ENCODE measurements at places on chromosomes 11 and 22. TPM values are rescaled to one million over a fixed set of nuclear protein-coding genes. Genes with fewer than 3 reads are reported as not detected.

Gene WT1
- total RNA-seq = 8.5 TPM

Gene FAM111A
- 38.9 TPM for total RNA-seq

Gene C11orf91
- total RNA-seq = 1.0 TPM

Gene IFTAP
- 17.6 TPM for total RNA-seq

Gene GCAT
- 26.0 TPM for total RNA-seq

DNA sequence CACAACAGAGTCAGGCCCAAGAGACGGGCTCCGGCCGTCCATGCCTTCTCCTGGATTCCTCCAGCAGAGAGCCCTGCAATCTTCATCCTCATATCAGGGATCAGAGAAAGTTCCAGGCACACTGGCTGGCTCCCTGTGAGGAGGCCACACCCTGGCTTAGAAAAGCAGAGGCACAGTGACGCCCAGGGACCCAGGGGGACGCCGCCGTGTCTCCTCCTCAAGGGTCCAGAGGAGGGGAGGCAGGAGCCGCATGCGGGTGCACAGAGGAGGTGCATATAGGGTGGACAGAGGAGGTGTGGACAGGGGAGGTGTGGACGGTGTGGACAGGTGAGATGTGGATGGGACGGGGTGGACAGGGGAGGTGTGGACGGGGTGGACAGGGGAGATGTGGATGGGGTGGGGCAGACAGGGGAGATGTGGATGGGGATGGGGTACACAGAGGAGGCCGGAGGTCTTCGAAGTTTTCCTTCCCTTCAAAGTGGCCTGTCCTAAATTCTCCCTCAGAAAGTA lies 1521.9 kb downstream of the BRD1 start:
- no peak for DNase-seq

DNA sequence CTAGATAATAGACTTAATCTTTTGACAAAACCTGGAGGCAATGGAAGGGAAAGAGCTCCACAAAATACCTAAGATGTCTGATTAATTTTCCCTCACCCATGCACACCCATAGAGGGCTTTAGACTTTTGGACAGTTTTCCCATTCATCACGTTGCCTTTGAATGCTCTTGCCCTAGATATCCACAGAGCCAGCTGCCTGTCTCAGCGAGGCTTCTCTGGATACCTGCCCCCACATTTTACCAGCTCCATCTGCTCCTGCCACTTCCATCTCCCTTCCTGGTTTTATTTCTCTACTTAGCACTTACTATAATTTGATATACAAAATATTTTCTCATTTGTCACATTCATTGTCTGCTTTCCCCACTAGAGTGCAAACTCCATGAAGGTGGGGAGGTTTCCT lies 136.8 kb downstream of the FDX1 start:
- DNase-seq = no peak

GRCh38 chr11:109209572-109209971 lies 212.4 kb upstream of the C11orf87 start:
- DNase-seq = no peak

DNA sequence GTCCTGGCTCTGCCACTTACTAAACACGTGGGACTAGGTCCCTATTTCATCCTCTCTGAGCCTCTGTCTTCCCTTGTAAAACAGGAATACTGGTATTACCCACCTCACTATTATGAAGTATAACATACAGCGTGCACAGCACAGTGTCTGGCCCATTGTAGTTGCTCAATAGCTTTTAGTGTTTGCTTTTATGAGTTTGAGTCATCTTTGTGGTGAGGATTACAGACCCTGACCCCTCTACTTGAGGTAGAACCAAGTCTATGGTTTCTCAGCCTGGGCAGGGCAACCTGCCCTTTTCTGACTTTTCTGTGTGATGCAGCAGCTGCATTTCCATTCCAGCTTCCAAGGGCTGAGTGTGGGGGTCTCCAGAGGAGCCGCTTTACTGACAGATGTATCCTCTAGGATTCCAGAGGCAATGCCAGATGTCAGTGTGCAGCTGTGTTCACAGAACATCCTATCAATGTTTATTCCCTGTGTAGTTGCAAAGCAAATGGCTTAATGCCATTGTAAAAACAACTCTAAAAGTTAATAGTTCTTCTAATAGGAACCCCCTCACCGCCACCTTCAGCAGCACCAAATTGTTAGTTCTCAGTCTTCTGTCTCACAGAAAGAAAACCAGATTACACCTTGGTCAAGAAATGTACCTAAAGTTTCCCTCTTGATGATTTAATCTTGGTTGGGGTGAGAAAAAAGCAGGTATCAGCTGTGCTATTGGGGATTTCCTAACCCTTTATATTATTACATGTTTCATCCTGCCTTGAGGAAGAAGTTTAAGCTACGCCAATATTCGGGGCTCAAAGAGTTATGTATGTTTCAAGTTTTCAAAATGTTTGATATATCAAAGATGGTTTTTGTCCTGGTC lies 16.8 kb downstream of the PRR5L start:
- DNase-seq = peak; percentile 90

GRCh38 chr11:35377262-35377661 lies 42.1 kb downstream of the SLC1A2 start:
- DNase-seq = no peak

DNA sequence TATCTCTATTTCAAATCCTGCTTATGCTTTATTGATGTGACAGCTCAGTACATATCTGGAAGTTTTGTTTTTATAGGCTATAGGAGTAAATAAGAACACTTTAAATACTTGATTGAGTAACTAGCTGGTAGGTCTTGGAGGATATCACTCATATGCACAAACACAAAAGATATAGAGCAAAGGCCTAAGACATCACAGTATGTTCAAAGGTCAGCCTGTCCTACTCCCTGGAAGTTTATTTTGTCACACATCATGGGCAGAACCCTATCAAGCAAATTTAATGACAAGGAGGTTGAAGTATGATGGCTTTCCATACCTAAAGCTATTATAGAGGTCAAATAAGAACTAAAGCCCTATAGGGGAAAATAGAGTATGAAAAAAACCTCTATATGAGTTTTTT lies 70.0 kb upstream of the MS4A8 start:
- no peak for DNase-seq

DNA sequence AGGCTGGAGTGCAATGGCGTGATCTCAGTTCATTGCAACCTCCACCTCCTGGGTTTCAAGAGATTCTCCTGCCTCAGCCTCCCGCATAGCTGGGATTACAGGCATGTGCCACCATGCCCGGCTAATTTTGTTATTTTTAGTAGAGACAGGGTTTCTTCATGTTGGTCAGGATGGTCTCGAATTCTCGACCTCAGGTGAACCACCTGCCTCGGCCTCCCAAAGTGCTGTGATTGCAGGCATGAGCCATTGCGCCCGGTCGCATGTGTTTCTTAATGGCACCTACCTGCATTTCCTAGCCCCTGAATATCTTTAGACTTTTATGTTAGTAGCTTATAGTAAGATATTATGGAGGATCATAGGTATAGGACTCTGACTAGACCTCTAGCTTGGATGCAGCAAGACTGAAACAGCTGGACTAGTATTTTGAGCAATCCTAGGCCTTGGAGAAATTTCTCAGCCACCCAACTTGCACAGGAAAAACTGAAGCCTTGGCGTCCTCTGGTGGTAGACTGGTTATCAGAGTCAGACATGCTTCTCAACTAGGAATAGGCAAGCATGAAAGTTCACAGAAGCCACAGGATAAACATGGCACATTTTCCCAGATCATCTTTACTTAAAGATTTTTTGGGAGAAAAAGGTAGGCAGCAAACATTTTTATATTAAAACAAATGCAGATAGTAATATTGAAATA lies 22.7 kb upstream of the C1QTNF4 start:
- DNase-seq = peak; percentile 46

GRCh38 chr22:29476116-29476515 lies 3.9 kb upstream of the NEFH start:
- DNase-seq = no peak

DNA sequence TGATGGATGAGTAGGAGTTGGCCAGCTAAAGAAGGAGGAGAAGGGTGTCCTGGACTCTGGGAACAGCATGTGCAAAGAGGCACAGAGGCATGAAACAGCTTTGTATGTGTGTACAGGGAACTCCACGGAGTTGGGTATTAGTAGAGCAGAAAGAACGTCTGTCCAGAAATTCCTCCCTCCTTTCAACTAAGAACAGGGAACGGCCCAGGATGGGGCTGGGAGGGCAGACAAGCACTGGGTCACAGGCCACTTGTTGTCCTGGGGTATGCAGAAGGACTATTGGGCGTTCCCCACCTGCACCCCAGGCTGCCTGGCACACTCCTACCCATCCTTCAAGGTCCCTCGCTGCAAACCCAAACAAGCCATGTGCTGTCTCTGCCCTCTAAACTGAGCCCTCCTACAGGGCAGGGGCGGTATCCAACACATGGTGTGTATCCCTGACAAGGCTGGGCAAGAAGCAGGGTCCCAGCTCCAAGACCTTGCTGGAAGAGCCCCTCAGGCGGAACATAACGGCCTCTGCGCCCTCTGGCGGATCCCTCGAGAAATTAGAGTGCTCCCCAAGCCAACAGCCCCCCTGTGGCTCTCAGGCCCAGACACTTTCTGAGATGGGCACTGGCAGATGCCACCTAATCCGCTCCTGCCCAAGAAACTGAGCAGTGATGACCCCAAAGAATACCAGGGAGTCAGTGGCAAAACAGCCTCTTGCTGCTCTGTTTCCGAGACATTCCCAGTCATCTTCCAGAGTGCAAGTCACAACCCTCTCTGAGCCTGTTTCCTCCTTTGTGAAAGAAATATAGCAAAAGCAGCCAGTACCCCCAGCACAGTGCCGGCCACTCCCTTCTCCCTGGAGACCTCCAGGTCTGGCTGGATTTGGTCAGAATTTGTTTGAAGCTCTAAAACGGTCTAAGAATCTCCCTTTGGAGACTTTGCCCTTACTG lies 1.6 kb upstream of the ELFN2 start:
- no peak for DNase-seq

DNA sequence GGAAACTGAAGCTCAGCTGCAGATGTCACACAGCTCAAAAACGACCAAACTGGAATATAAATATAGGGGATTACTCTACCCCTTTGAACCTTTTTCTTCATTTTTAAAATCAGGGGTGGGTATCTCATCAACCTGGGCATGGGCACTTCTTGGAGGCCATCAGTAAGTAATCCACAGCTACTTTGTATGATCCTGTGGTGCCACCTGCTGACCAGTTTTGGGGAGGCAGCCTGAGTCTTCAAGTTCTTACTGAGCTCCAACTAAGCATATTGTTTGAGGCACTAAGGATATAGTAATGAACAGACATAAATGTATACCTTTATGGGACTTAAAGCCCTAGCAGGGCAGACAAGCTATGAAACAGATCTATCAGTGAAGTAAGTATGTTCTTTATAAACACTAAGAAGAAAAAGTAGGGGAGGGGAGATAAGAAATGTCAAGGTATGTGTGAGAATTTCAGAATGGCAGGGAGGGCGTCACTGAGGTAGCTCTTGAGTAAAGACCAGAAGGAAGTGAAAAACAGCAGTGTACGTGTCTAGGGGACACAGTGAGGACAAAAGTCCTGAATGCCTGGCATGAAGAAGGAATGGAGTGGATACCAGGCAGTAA lies 18.4 kb downstream of the TUB start:
- DNase-seq = peak; percentile 83

All from PC-3 (cell line).